ENCODE measurements at places on chromosomes 5 and 9. TPM values are rescaled to one million over a fixed set of nuclear protein-coding genes. Genes with fewer than 3 reads are reported as not detected.

PKD2L2 gene
- total RNA-seq, result 0.53 TPM

GCNT4 gene
- 7.8 TPM for total RNA-seq

ZFP37 gene
- total RNA-seq, result 4.7 TPM

CENPK gene
- 9.3 TPM for total RNA-seq

WNK2 gene
- 21.3 TPM for total RNA-seq

SLC46A2 gene
- 0.64 TPM for total RNA-seq

KIF20A gene
- 21.8 TPM for total RNA-seq

TEX48 gene
- total RNA-seq, result not detected

PCDHGC4 gene
- total RNA-seq, result 9.6 TPM

TBC1D9B gene
- total RNA-seq, result 100 TPM

GABRA6 gene
- total RNA-seq, result not detected

ENTPD8 gene
- total RNA-seq, result 1.1 TPM

FOXI1 gene
- 3.8 TPM for total RNA-seq

MOB3B gene
- total RNA-seq, result 13.3 TPM

IFNA2 gene
- not detected for total RNA-seq

SLC23A1 gene
- 6.2 TPM for total RNA-seq

Data from metanephros (tissue), 2 donors.